ENCODE measurements at places on chromosomes 5 and 9.

- DNase-seq, result no peak
These were observed 212.4 kb downstream of the MAPKAP1 start for GRCh38 chr9:125494653-125494915.

DNA sequence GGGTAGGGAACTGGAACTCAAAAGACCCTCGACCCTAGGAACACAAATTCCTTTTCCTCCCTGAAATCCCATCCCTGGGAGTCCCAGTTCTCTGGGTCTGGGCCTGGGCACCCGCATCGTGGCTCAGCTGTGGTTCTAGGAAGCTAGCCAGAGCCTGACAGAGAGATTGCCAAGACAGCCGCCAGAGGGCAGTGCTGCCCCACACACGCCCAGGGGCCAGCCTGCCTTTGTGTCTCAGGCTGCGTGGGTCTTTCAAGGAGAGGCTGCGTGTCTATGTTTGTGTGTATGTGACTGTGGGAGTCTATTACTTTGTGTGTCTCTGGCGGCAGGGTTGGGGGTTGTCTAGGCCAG lies 32.0 kb upstream of the TTLL11 start:
- peak; percentile 33 for DNase-seq

GRCh38 chr5:74848553-74849025 lies 17.6 kb downstream of the FAM169A start:
- no peak for DNase-seq

DNA sequence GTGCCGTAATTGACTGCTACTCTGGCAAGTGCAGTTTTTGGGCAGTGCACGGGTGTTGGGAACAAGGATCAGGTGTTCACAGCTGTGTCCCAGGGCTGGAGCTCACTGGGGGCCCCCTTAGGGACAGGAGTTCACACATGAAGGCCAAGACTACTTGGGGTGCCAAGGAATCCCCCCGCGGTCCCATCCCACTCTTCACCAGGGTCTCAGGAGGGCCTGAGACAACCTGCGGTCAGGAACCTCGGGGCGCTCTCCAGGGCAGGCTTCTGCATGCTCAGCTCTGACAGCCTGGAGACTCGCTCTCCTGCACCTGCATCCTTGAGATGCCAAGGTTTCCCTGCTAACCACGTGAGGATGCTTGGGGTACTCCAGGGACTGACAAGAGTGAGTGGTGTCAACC lies 2.3 kb upstream of the MAN1B1 start:
- DNase-seq, result no peak

DNA sequence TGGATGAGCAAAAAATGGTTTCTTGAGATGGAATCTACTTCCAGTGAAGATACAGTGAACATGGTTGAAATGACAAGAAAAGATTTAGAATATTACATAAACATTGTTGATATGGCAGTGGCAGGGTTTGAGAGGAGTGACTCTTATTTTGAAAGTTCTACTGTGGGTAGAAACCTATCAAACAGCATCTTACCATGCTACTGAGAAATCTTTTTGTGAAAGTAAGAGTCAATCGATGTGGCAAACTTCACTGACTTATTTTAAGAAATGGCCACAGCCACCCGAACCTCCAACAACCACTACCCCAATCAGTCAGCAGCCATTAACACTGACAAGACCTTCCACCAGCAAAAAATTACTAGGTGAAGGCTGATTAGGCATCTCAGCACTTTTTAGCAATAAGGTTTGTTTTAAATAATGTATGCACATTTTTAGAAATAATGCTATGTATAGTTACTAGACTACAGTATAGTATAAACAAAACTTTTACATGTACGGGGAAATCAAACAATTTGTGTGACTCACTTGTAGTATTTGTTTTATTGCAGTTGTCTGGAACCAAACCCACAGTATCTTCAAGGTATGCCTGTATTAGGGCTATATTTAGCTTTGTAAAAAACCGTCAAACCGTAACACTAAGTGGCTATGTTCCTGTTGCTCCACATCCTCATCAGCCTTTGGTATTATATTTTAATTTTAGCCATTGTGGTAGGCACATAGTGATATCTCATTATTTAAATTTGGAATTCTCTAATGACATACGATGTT lies 30.6 kb upstream of the ADAMTS6 start:
- no peak for DNase-seq

GRCh38 chr5:38590838-38591522 lies 34.5 kb upstream of the LIFR start:
- no peak for DNase-seq

DNA sequence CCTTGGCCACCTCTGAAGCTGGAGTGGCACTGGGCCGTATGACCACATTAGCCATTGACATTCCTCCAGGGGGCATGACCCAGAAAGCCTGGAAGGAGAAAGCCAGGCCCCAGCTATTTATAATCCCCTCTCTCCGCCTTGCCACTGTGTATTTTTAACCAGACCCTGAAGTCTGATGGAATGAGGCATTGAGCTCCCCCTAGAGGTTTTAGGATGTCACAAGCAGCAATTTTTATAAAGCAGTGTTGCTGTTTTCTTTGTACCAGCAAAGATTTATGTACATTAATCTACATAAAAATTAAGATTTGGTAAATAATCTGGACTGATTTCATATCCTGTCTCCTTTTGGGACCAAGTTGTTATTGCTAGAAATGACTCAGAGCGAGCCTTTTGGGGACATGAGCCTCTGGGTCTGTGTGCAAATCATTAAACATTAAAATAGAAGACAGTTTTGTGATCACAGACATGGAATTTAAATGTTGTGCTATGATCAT lies 127.1 kb downstream of the TRIO start:
- DNase-seq, result no peak

GRCh38 chr9:100049551-100049950 lies 49.2 kb downstream of the ERP44 start:
- DNase-seq, result no peak

GRCh38 chr5:91033370-91033769 lies 349.7 kb downstream of the ARRDC3 start:
- no peak for DNase-seq

DNA sequence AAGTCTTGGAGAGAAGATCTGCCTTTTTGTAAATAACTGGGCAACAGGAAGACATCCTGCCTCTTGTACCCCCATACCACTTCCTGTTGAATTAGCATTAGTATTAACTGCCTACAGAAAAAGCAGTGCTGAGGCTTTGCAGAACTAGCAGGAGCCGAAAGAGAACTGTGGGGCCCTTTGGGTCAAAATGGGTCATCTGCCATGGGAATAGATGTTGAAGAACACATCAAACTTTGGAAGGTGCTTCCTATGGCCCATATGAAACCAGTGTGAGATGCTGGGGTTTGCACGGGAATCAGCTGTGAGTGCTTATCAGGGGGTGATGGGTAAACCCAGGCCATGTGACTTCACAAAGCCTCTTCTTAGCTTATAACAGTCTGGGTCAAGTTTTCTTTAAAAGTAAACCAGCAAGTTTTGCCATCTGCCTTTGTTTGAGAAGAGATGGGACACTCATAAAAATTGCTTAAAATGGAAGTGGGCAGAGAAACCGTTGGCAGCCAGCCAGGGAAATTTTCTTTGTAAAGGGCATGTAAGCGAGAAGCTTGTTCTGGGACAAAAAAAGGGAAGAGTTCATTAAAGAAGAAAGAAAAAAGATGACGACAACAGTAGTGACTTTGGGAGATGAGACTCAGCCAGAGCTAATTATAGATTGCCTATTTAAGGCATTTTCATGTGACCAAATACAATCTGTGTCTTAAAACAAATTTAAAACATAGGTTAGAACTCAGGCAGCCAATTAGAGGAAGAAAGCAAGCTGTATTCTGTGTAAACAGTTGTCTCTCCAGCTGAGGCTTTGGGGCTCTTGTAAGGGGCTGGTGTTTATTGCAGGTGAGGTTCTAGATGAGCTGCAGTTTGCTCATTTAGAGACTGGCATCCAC lies 4.4 kb downstream of the SLC25A25 start:
- no peak for DNase-seq

- DNase-seq, result no peak
These were observed 202.0 kb upstream of the SLC27A6 start for GRCh38 chr5:128763321-128763720.

- no peak for DNase-seq
These were observed 12.2 kb downstream of the VDAC1 start for GRCh38 chr5:133992429-133993155.

DNA sequence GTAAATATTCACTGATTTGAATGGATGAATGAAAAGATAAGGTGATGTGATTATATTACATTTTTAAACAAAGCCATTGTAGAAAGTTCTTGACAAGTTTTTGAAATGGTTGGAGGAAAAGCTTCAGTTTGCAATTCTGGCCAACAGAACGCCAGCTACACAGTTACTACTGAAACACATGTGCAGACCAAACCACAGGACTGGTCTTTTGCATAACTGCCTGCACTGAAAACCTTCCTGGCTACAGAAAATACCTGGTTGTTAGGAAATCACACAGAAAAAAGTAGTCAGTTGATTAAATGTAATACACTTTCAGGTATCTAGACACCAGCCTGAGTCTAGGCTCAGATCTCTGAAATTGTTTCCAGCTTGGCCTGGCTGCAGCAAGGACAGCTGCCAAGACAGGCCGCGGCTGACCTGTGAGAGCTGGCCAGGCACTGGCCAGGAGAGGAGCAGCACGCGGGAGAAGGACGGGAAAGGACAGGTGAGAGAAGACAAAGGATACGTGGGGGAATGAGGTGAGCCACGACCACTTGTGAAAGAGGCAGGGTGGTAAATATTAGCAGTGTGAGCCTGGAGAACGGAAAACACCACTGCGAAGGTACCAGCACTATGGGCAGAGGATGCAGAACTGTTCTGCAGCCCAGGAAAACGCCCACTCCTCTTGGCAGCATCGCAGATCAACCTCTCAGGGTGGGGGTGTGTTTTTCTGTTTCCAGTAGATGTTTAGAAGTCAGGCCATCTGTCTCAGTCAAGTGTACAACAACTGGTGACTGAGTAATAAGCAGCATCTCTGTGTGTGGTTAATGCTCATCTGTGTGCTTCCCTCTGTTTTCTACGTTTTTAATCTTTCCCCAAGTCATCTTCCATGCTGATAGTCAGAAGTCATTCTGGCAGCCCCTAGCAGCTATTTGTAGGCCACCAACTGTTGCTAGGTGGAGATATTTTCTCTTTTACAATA lies 137.4 kb downstream of the SCAMP1 start:
- DNase-seq, result no peak

DNA sequence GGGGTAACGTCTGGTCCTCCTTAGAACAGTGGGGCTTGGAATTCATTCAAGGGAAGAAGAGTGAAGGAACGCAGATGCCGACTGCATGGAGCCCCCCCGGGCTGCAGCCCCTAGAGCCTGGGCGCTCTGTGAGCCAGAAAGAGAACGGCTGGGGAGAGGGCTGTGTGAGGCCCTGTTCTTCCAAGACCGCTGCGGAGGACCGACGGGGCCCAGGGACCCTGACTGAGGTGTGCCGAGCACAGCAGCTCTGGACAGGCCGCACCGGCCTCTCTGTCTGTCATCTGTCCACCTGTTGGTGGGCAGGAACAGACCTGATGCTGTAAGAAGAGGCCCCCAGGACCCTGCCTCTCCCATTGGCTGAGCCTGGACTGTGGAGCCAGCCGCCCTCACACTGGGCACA lies 7.7 kb upstream of the NOTCH1 start:
- no peak for DNase-seq
